Activated CD4-positive, alpha-beta T cell treated with anti-CD3 and anti-CD28 coated beads, Interleukin-2, amount 50 U/mL, for 4 hours (primary cell): ENCODE measurements at places on chromosomes 5 and 9.

DNA sequence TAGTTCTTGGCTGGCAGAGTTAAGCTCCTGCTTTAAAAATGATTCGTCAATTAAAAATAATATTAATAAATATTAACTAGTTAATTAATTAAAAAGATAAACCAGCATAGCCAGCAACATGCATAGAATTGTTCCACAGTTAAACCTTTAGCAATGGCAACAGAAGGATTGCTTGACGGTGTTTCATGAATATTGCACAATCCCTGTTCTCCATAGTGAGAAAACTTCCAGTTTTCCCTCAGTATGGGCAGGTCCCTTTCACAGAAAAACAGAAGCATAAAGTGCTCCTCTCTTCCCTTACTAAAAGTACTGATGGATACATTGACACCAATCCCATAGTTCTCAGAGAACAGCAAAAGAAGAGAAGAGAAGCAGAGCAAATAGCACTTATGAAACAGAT lies 71.4 kb upstream of the CAST start:
- no peak for DNase-seq

DNA sequence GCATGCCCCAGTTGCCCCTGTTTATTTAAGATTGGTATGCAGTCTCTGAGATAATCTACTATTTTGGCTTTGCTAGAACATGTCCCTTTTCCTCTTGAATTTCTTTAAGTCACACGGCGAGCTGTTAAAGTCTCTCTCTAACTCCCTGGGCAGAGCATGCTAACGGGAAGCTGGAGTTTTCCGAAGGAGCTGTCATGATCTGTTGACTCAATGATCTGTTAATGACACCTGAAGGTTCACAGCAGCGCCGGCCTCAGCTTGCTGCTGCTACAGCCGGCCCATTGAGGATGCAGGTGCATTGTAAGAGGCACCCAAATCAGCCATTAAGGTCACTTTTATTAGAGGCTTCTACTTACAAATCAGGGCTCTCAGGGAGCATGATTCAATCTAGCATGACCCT lies 1203.4 kb downstream of the MAT2B start:
- DNase-seq, result no peak

- no peak for DNase-seq
Observed at GRCh38 chr5:30099634-30100033, 1093.9 kb upstream of the CDH6 start.

DNA sequence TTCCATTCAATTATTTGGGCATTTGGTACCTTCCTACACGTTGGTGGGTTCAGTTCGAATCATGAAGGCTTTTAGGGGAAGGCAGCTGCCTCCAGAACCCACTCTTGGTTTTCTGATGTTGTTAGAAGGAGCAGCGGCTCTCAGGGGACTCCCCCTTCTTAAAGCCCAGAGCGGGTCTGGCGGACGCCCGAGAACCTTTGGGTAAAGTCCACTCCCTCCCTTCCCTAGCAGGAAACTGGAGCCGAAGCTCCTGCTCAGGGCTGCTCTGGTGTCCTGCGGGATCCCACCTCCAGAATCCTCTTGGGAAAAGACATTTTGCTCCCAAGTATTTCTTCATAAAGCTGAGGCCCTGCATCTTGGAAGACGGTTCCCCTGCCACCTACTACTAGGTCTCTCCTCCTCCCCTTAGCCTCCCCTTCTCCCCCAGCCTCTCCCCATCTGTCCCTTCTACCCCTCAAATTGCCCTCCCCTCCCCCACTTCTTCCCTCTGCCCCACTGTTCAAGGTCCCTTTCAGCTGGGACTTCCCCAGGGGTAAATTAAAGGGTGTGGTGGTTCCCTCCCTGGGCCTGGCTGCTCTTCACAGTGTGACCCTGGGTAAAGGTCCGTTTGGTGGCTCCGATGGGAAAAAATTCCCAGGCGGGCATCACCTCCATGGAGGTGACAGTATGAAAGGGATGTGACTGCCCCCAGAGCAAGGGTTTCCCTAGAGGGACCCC lies 9.3 kb downstream of the IRX4 start:
- DNase-seq, result no peak

GRCh38 chr5:167104351-167104750 lies 1187.1 kb upstream of the WWC1 start:
- no peak for DNase-seq

DNA sequence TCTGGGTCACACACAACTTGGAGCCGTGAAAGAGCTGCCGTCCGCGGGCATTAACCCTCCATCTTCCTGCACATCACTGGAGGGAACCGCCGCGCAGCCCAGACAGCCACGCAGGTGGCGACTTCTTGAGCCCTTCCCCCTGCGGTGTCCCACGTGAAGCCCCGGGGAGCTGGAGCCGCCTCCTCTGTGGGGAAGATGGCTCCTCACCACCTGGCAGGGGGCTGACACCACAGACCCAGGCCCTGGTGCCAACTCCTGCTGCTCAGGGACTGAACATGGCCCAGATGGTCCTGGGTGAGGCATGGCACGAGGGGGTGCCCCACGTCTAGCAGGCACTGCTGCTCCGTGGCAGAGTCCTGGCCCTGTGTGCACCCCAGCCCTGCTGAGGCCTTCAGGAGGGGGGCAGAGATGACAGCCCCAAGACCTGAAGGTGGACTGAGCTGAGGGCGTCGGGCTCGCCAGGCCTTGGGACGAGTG lies 38.9 kb downstream of the NDUFS6 start:
- no peak for DNase-seq
